ENCODE measurements at places on chromosomes 2 and 18. TPM values are rescaled to one million over a fixed set of nuclear protein-coding genes. Genes with fewer than 3 reads are reported as not detected.

DNA sequence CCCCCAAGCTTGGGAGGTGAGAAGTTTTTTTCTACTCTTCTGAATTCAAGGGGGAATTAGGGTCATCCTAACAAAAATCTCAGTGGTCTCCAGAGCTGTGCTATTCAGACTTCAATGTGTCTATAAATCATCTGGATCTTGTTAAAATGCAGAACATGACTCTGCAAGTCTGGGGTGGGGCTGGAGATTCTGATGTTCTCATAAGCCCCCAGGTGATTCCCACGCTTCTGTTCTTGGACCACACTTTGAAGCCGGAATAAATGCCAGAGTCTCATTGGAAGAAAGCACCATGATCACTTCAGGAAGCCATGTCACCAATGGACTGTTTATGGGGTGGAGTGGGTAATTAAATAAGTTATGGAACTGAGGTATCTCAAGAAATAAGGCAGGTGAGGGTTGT, 22.2 kb upstream of the SLC16A14 start:
- DNase-seq: no peak

DNA sequence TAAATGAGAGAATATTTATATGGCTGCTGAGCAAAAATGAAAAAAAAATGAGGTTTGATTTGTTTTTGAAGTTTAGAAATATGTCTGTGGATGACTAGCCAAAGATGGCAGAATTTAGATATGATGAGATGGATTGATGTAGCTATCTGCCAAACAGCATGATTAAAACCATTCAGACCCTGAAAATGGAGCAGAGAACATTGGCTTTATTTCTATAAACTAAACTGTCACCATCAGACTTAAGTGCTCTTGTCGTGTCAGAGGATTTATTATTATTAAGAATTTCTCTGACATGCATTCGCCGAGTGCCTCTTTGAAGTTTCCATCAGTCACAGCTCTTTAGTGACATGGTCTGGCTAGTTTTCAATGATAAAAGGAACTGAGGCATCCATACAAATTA, 151.7 kb downstream of the LRRTM4 start:
- no peak for DNase-seq

GRCh38 chr2:42882756-42883155, 90.4 kb upstream of the HAAO start:
- DNase-seq: no peak

GRCh38 chr2:127313406-127313805, 19.5 kb upstream of the ERCC3 start:
- no peak for DNase-seq

- no peak for DNase-seq
Observed at GRCh38 chr2:20235655-20236305, 10.8 kb upstream of the SDC1 start.

- DNase-seq: no peak
Observed at GRCh38 chr18:13574761-13575160, 151.6 kb downstream of the FAM210A start.

DNA sequence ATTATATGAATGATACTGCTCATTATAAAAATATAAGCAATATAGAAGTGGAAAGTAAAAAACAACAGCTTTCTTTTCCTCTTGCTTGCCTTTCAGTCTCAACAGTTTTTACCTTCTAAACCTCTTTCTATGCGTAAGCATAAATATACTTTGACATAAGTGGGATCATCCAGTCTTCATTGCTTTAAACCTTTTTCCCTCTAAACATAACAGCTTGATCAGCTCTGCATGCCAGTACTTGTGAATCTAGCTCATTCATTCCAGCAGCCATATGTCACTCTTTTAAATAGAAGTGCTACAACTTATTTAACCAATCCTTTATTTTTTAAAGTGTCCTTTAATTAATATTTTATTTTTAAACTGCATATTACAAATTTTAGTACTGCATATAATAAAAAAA, 88.1 kb downstream of the TTC27 start:
- no peak for DNase-seq

DNA sequence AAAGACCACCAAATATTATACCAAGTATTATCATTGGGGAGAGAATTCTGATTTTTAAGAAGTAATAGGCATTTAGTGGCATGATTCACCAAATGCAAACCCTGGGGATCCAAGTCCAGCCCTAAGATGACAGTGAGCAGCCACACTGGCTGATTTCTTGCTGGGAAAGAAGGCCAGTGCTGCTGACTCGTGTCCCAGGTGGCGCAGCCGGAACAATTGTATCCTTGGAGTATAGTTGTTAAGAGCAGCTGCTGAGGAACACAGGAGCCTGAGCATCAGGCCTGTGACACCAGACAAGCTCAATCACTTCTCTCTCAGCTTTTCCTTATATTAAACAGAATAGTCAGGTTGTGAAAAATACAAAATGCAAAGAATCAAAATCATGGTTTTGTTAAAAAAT, 48.4 kb downstream of the LRP1B start:
- no peak for DNase-seq

The CRYGD gene
- polyA plus RNA-seq: not detected

- DNase-seq: no peak
Observed at GRCh38 chr2:132715386-132716351, 45.7 kb upstream of the LYPD1 start.
